ENCODE measurements at places on chromosomes 16 and 17.

- no peak for DNase-seq
These were observed 30.9 kb downstream of the PRPSAP2 start for GRCh38 chr17:18888766-18889290.

DNA sequence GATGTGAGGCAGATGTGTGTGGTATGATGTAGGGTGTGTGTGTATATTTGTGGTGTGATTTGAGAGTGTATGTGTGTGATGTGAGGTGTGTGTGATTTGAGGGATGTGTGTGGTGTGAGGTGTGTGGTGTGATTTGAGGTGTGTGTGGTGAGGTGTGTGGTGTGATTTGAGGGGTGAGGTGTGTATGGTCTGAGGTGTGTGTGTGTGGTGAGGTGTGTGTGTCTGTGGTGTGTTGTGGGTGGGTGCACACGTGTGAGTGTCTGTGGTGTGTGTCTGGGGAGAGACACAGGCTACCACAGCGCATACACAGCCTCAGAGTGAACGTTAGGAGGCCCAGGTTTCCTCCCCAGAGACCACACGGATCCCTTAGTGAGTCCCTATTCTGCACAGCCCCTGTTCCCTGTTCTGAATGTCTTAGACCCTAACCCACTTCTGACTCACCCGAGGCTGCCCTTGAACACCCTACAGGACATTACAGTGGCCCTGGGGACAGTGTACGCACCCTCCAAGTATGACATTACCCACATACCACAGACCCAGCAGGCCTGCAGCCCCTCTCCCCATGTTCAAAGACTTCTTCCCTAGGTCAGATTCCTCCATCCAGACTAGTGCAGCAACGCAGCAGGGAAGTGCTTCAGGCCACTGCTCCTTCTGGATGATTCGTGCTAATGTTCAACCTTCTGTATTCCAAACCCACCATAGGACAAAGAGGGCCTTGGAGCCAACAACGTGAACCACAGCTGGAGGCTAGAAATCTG is 3.5 kb upstream of the RAB37 start:
- no peak for DNase-seq

- DNase-seq, result no peak
These were observed at the start of gene CBFA2T3 for GRCh38 chr16:88977018-88977811. Gene CBFA2T3 (minus strand): TSS chr16:88977207. CDS start chr16:88976807, 400 bp downstream.

DNA sequence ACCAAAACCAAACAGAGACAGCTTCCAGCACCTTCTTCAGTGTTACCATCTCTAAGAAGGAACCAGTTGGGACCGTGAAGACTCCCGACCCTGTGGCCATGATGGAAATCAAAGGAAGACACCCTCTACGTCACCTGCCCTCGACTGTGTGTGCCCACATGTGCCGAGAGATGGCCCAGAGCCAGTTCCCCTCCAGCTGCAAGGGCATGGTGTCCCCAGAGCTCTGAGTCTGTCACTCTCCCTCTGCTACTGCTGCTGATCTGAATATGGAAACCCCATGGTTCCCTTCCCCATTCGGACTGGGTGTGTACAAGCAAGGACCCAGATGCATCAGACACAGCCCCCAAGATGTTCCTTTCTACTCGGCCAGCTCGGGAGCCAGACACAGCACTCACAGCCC is 76.4 kb downstream of the SOCS1 start:
- DNase-seq, result no peak

DNA sequence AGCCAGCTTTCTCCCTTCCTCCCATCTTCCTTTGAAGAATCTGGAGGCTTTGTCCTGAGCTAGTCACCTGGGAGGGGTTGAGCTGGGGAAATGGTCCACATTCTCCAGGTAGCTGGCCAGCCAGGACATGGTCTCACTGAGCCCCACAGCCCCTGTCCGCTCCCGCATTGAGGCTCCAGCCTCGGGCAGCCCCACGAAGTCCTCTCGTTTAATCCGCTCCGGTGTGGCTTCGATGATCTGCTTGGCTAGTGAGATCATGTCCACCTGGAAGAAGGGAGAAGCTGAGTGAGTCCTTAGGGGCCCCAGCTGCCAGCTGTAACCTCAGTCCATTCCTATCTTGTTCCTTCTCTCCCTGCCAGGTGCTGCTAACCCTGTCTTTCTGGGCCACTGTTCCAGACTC is 2.7 kb upstream of the SPAG7 start:
- no peak for DNase-seq

DNA sequence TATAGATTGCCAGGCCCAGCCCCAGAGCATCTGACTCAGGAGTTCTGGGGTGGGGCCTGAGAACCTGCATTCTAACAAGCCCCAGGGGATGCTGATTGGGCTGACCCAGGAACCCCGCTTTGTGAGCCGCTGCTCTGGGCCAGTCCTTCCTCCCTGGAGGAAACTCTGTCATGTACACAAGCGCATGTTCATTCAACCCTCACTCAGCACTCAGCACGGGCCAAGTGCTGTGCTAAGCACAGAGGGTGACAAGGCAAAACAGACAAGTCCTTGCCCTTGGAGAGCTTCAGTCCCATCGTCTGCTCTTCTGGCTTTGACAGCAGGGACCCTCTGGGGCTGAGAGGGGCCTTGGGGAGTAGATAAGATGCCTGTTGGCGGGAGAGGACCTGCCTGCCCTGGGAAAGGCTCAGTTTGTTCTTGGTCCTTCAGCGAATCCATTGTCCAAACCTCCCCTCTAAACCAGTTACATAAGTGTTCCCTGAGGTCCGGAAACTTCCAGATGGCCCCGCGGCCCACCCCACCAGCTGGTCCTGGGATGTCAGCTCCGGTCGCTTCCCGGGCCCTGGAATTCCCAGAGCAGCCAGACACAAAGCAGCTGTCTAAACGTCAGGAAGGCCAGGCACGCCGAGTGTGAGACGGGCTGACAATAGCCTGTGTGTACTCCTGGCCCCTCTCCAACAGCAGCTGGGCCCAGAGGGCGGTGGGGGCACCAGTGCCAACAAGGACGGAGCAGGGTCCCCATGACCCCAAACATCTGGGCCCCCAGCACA is 88.8 kb downstream of the ZDHHC7 start:
- DNase-seq, result no peak

- DNase-seq, result no peak
These were observed 5.2 kb downstream of the CDH13 start for GRCh38 chr16:82631701-82632685.

GRCh38 chr16:555528-556473 is 4.4 kb upstream of the PRR35 start:
- no peak for DNase-seq

GRCh38 chr16:67481561-67482232 is 740 bp upstream of the ATP6V0D1 start:
- no peak for DNase-seq

DNA sequence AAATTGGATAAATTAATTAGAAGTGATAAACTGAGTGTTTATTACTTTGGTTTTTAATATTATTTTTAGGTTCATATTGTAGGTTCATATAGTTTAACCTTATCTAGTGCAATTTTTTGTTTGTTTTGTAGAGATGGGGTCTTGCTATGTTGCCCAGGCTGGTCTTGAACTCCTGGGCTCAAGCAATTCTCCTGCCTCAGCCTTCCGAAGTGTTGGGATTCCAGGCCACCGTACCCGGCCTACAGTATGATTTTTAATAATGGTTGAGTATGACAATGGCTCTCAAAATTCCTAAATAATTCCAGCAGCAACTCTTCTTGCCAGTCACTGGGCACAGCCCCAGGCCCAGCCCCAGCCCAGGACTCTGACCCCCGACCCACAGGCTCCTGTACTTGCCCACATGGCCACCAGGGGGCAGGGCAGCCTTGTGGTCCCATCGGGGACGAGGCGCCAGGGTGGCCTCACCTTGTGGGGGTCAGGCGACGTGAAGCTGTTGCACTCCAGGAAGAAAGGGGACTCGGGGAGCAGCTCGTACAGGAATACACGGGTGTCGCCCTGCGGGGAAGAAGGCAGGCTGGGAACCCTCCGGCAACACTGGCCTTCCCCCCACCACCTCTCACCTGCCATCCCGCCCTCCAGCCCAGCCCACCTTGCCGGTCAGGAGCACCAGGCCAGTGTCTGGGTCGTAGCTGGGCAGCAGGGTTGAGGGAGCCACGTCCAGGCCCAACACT is 7.9 kb upstream of the PAM16 start:
- no peak for DNase-seq

GRCh38 chr17:81097134-81097942 is 62.4 kb downstream of the BAIAP2 start:
- peak; percentile 49 for DNase-seq

- no peak for DNase-seq
These were observed 60.5 kb downstream of the ADCY9 start for GRCh38 chr16:4055748-4056147.

- no peak for DNase-seq
These were observed 706.1 kb downstream of the WWOX start for GRCh38 chr16:78805556-78805955.

GRCh38 chr17:80108036-80108971 is 6.9 kb downstream of the GAA start:
- DNase-seq, result no peak

GRCh38 chr16:6038941-6039645 is 941.5 kb upstream of the EEF2KMT start:
- no peak for DNase-seq

DNA sequence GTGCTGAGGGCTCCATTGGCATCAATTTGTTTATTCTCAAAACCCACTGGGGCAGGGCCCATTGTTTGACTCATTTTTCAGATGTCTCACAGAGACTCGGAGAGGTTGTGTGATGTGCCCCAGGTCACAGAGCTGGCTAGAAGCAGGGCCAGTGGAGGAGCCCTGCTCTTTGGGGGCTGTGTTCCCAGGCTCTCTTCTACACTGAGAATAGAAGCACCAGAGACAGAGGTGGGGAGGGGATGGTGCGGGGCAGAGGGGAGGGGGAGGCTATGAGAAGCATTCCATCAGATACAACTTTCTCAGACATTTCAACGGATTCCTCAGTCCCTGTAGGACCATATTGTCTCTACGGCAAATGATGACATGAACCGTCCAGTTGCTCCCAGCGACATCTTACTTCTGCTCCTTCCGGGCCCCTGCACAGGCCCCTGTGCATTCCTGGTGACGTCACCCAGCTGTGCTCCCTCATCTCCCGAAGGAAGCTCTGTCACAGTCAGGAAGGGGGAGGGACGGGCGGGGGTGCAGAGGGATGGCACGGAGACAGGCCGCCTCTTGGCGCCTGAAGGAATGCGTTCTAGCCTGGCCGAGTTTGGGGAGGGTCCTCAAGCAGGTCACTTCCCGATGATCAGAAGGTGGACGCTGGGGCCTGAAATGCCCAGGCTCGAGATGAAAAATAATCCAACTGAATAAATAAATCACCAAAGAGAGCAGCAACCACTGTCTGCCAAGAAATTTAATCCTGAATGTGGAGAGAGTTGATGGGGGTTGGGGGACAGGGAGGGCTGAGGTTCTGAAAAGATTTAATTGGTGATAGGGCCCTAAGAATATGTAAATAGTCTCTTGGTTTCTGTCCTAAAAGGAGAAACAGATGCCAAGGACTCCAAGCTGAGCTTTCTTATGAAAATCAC is 114.1 kb downstream of the NOG start:
- peak; percentile 11 for DNase-seq

GRCh38 chr17:50452630-50453300 is 15.9 kb downstream of the CHAD start:
- DNase-seq, result peak; percentile 63

All from renal cortical epithelial cell (primary cell).